ENCODE measurements at places on chromosomes 5 and 9.

DNA sequence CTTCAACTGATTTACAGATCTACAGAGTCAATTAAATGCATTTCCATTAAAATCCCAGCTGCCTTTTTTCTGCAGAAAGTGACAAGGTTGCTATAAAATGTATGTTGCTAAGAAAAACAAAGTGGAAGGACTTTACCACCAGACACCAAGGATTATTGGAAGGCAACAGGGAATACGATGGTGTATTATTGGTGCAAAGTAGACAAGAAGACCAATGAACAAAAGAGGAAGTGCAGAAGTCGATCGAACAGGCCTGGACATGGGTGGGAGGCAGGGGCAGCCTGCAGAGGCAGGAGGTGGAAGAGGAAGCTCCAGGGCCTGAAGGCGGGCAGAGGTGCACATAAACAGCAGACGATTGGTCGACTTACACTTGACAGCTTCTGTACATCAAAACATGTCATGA is 10.6 kb upstream of the SLC6A19 start:
- DNase-seq: no peak

GRCh38 chr9:107868186-107868585 is 378.6 kb upstream of the KLF4 start:
- DNase-seq: no peak

DNA sequence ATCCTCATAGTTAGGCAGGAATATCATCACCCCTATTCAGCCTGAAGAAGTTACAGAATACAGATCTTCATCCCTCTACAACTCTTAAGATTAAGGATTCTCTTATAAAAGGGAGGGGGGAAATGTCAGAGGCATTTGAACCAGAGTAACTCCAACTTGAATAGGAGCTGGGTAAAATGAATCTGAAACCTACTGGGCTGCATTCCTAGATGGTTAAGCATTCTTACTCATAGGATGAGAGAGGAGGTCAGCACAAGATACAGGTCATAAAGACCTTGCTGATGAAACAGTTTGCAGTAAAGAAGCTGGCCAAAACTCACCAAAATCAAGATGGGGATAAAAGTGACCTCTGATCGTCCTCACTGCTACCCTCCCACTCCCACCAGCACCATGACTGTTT is 14.4 kb downstream of the FREM1 start:
- DNase-seq: no peak

DNA sequence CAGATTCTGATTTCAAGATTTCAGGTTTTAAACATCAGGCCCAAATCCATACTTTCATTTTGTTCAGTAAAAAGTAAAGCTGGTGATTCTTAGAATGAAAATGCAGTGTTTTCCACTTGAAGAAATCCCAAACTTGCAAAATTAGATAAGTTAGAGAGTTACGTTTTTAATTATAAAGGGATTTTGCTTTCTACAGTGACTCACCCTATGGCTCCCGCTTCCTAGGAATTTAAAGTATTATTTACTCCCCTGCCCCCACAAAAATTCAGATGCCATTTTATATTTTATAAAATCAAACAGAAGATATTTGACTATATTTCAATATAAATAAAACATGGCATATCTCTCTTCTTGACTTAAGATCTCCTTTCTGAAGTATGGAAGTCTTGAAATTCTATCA is 402.9 kb downstream of the ZSWIM6 start:
- no peak for DNase-seq

GRCh38 chr9:137140151-137141012 is 1.4 kb downstream of the GRIN1 start:
- DNase-seq: no peak

GRCh38 chr5:65394087-65394486 is 87.6 kb downstream of the ADAMTS6 start:
- DNase-seq: no peak

GRCh38 chr5:178548746-178549145 is 41.4 kb downstream of the COL23A1 start:
- no peak for DNase-seq

DNA sequence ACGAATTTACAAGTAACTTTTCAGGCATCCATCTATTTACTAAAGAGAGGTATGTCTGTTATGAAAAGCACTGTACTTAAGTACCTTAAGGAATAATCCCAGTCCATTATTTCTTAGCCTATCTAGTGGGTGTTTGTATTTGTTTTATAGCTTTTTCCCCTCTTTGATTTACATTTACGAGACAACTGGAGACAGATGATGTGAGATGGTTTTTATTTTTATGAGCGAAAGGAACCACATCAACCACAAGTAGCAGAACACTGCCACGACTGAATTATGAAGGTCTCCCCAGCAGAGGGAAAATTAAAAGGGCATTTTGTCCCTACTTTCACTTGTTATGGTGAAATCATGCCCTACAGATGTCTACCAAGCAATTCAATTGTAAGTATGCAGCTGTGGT is 357.8 kb downstream of the NFIB start:
- DNase-seq: no peak

- DNase-seq: no peak
These were observed 189.8 kb downstream of the TLE1 start for GRCh38 chr9:81499594-81499993.

- DNase-seq: no peak
These were observed 131.1 kb downstream of the RMI1 start for GRCh38 chr9:84111726-84112125.

- no peak for DNase-seq
These were observed 5.2 kb downstream of the PCSK1 start for GRCh38 chr5:96427824-96428223.

DNA sequence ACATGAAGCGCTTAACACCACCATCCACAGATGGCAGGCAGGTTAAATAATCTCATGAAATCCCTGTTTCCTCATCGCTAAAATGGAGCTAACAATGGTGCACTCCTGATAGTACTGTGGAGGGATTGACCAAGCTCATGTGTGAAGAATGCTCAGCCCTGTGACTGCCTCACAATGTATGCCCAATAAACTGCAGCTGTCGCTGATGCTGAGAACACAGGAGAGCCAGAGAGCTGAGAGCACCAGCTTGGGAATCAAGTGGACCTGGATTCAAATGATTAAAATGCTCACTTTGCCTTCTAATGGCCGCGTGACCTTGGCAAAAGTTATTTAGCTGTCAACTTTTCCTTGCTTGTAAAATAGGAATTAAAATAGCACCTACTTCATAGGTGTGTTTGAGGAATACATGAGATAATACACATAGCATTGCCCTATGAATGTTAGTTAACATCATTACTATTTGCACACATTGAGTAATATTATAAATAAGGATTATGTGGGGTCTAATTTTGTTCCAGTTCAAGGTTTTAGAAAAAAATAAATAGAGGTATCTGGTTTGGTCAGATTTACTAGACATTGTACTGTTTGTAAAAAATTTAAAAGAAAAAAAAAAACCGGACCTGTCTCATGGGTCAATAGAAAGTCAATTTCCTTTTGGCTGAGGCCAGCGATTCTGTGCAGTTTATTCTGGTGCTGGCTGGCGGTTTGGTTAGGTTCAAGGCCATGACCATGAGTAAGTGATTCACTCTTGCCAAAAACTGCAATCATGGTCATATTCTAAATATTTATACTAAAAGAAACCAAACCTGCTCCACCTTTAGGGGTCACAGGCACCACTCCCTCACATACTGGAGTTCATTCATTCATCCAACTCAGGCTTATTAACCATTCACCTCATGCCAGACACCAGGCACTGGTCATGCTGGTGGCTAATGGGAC is 101.3 kb downstream of the SH3TC2 start:
- DNase-seq: no peak

DNA sequence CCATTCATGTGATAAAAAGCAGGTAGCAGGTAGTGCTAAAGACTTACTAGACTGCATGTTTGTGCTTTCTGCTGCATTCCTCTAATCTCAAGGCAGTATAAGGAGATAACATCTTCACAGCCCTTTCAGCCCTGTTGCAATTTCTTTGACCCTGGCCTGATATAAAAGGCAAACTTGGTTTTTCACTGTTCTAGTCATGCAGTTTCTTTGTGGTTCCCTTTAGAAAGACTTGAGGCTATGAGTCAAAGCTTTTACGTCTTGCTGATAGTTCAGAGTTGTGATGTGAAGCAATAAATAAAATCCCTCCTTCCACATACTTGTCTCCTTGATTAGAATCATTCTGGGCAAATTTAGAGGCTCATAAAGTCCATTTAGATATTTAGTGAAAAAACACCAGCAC is 88.6 kb upstream of the CDKN2B start:
- no peak for DNase-seq

GRCh38 chr9:132341177-132341840 is 13.5 kb downstream of the SETX start:
- no peak for DNase-seq

- DNase-seq: no peak
These were observed 74.7 kb upstream of the DAPK1 start for GRCh38 chr9:87422999-87423398.

DNA sequence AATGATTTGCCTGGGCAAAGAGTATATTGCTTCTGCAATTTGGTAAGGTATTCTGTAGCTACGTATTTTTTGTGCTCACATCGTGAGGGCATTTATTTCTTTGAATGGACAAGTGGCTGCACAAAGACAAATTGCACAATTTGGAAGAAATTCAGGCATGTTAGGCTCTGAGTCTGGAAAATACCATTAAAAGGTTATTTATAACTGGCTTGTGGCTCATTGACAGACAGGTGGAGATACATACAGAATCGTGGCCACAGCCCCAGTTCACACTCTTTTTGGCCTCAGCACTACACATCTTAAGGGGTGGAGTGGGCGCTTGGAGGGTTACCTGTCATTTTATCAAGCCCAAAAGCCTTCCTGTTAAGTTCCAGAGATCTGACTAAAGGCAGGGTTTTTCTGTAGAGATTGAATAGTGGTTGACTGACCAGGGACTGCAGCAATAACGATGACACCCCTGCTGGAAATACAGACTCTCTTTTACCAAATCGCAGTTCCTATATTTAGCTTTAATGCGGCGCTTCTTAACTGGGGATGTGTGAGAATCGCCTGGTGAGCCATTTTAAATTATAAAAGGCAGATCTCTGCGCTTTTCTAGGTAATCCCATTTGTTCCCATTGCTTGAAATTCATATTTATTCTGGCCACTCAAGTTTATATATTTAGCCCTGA is 14.7 kb downstream of the MAN2A1 start:
- DNase-seq: no peak

DNA sequence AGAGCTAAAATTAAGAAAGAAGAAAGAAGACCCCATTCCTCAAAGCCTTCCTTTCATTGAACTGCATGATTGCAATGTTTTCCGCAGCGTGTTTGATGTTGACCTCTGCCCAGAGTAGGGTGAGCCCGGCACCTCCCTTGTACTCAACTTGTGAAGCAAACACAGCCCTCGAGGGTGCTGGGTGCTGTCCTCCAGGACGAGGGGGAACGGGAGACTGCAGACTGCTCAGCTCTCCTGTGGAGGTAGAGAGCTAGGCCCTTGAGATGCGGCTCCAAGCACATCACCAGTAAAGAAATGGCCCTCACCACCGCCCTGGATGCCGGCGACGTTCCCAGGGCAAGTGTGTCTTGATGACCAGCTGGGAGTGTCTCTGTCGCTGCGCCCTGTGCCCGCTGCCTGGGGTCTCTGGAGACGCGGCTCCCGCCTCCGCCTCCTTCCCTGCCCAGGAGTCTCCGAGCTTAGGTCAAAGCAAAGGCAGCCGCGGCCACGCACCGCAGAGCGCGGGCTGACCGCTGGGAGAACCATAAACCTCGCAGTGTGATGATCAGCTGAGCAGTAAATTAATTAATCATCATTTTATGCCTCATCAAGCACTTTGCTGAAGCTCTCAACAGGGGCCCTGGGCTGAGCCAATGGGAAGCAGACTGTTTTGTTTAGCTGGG is 108.7 kb downstream of the IRX2 start:
- no peak for DNase-seq

- DNase-seq: no peak
These were observed 132.1 kb downstream of the MACROH2A1 start for GRCh38 chr5:135266975-135267374.

GRCh38 chr9:103003689-103004088 is 8.6 kb downstream of the CYLC2 start:
- DNase-seq: no peak

- no peak for DNase-seq
These were observed 3.4 kb downstream of the BRD9 start for GRCh38 chr5:889075-889710.

GRCh38 chr9:4514252-4515128 is 24.2 kb downstream of the SLC1A1 start:
- DNase-seq: no peak

DNA sequence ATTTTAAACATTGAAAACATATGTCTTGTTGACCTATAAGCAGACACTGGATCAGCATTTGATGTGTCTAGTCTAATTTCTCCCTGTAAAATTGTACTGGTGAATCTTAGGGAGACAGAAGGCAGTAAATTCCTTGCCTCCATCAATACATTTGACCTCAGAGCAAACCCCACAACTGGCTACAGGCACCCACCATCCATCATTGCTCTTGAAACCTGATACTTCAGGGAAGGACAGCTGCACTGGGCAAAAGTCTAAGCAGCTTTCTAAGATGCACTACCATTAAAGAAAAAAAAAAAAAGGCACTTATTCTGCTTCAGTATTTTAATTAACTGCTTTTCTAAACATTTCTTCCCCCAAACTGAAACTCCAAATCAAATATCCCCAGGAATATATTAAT is 1051.3 kb upstream of the DMAC1 start:
- DNase-seq: no peak

- DNase-seq: no peak
These were observed 51.1 kb downstream of the NFIB start for GRCh38 chr9:14262827-14263226.

DNA sequence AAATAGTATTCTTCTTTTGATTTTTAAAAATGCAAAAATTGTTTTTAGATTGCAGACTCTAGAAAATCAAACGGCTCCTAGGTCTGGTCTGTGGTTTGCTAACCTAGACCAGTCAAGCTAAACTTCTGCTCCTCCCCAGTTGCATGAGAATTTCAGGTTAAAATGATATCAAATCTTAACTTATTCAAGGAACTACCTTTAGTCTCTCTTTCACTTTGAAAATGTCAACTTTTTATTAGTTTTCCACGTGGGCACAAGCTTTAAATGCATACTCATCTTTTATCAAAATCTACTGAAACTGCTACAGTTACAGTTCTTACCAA is 8.8 kb downstream of the CAMK4 start:
- no peak for DNase-seq

Data from GM13976 (cell line).